Hepatocyte (in vitro differentiated cells): ENCODE measurements at places on chromosomes 12 and 14.

DNA sequence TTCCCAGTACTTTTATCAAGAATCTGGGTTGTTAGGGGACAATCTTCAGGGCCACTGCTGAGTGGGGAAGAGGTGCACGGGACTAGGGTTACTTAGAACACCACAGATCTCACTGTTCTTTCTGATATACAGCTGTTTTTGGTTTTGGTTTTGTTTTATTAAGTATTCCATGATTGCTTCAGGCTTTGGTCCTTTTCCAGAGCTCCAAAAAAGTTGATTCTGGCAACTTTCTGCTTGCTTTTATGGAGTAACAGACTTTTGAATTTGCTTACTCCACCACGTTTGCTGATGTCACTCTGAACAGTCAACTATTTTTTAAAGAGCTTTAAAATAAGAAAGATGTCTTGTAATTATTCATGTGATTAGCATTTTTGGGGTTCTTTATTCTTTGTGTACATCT, 368.1 kb upstream of the FOXG1 start:
- no peak for DNase-seq

- no peak for DNase-seq
Measured at GRCh38 chr14:33993246-33993645, 42.4 kb upstream of the EGLN3 start.

- DNase-seq: no peak
Measured at GRCh38 chr14:99382071-99382470, 98.6 kb downstream of the SETD3 start.

DNA sequence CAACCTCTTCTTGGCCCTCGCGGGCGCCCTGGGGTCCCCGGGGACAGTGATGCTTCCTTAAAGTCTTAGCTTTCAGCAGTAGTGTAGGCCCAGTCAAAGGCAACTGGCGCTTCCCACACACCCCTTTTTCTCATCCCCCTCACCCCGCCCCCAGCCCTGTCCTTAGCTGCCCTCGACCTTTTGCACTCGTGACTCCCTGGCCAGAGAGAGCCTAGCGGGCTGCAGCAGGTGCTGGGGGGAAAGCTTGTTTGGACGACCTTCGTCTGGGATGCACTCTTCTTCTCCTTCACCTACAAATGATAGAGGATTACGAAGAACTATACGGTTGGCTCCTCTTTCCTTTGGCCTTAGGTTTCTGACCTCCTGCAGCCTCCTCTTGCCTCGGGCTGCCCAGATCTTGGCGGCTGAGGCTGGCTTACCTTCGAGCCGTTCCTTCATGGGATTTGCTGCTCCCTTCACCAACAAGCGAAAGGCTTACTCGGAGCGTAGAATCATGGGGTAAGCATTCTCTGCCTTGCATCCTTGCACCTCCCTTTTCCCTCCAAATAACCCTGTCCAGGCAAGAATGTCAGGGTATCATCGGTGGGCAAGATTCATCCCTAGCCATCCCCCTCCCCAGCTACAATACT, 815 bp downstream of the COQ10A start:
- DNase-seq: peak; percentile 37

DNA sequence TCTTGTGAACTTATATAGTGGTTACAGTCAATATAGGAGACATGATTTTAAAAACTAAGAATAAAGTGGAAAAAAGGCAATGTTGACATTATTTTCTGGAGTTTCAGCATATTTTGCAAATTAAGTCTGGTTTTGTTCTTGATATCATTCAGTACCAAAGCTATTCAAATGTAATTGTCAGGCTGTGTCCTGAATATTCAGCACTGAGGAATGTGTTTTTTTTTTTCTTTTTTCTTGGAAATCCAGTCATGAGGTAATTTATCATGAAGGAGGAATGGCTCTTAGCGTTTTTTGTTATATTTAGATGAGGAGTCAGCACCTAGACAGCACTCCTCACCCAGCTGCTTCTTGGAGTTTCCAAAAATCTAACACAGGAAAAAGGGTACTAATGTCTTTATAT, 225.5 kb downstream of the CCDC91 start:
- DNase-seq: no peak
